Skin of body (tissue), 3 donors: ENCODE measurements at places on chromosomes 1 and 21.

DNA sequence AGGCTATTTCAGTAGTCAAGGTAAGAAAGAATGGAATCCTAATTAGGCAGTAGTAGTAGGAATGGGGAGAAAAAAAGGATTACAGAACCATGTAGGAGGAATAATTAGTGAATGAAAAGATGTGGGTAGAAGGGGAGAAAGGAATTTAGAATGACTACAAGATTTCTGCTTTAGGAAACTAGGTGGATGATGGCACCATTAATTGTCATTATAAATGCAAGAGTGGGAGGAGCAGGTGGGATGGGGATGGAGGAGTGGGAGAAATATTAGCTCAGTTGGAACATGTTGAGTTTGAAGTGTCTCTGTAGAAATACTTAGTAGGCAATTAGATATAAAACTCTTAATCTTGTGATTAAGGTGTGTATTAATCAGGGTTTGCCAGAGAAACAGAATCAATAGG lies 50.0 kb upstream of the C21orf91 start:
- no peak for DNase-seq

- DNase-seq: no peak
Observed at GRCh38 chr21:36499578-36500471, 19.9 kb upstream of the CLDN14 start.

DNA sequence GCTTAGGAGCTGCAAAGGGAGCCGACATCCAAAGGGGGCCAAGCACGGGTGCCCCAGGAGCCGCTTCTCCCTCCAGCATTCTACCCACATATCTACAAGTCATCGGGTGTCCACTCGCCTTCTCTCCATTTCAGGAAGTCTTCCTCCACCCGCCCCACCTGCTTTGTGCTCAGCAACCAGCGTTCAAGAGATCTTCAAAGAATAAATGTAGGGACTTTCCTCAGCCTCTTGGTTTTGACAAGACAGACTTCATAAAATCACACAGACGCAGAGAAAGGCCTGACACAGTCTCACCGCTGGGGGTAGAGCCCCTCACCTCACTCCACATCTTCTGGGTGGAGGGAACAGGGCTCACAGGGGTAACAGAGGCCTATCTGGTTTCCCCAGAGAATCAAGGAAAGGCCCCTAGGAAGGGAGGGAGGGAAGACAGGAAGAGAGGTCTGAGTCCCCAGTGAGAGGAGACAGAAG lies 49.5 kb downstream of the SSBP3 start:
- no peak for DNase-seq

- no peak for DNase-seq
Observed at GRCh38 chr1:28845786-28846543, 34.0 kb downstream of the OPRD1 start.

DNA sequence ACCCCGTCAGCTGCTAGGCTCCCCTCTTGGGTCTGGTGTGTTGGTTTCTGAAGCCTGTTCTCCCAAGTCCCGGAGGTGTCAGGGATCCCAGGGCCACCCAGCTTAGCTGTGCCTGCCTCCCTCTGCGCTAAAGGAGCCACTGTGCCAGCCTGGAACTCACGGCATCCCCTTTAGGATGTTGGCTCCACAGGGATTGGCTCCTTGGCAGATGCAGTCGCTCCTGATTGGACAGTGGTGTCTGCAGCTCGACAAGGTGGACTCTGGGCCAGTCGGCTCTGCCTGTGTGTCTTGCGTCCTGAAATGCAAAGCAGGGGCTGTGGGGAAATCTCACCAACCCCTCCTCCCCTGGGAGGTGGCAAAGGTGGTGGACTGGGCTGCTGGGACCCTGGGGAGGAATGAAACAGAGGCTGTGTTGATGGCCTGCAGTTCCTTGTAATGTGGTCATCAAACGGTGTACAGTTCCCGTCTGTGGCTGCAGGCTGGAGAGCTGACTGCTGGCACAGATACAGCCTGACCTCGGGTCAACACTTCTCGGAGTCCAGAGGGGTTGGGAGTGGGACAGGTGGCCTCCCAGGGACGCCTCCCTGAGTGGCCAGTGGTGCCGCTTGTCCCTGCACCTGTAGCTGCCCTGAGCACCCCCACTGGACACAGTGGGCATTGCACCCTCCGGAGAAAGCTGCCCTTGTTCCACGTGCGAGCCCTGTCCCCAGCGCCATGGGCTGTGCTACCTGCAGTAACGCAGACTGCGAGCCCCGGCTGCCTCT lies 11.5 kb upstream of the KCNAB2 start:
- no peak for DNase-seq

DNA sequence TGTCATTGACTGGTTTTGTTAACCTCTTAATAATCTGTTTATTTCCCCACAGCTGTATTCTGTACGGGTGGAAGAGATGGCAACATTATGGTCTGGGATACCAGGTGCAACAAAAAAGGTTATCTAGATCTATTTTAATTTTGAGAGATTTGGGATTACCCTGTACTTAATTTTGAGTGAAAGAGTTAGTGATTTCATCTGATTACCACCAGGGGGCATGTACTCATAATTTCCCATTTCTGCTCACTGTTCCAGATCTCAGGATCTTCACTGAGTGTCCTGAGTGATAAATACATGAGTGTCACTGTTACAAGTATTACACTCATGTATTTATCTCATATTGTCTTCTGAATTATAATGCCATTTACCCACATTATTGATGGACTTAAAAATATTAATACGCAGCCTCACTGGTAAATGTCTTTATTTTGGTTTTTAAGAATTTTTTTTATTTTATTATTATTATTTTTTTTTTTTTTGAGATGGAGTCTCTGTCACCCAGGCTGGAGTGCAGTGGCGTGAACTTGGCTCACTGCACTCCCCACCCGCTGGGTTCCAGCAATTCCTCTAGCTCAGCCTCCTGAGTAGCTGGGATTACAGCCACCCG lies 27.4 kb downstream of the DTL start:
- peak; percentile 41 for DNase-seq

DNA sequence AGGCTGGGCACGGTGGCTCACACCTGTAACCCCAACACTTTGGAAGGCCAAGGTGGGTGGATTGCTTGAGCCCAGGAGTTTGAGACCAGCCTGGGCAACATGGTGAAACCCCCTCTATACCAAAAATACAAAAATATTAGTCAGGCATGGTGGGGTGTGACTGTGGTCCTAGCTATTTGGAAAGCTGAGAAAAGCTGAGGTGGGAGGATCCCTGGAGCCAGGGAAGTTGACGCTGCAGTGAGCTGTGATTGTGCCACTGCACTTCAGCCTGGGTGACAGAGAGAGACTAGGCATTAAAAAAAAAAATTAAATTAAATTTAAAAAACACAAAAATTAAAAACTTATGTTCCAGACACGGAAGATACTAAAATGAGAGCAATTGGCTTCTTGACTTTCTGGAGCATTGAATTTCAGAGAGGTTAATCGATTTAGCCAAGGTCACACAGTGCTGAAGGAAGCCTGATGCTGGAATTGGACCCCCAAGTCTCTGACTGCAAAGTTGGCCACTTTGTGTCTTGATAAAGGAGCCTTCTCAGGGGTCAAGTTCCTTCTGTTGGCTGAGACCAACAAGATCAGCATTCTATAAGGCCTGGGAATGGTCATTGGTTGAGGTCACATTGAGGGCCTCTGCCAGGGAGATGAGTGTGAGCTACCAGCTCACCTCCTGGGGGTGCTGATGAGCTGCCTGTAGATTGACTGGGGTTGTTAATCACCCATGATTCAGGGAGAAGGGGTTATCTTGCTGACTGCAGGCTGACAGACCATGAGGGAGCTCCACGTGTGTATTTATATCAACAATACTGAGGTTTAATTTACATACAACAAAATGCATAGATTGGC lies 54.3 kb downstream of the RPS6KA1 start:
- DNase-seq: no peak

- no peak for DNase-seq
Observed at GRCh38 chr1:165117482-165117881, 239.0 kb downstream of the LMX1A start.

- no peak for DNase-seq
Observed at GRCh38 chr21:18782721-18783120, 379.1 kb upstream of the TMPRSS15 start.

GRCh38 chr1:2468041-2468472 lies 8.0 kb upstream of the PLCH2 start:
- DNase-seq: no peak

GRCh38 chr1:98556521-98557158 lies 104.9 kb upstream of the SNX7 start:
- no peak for DNase-seq

DNA sequence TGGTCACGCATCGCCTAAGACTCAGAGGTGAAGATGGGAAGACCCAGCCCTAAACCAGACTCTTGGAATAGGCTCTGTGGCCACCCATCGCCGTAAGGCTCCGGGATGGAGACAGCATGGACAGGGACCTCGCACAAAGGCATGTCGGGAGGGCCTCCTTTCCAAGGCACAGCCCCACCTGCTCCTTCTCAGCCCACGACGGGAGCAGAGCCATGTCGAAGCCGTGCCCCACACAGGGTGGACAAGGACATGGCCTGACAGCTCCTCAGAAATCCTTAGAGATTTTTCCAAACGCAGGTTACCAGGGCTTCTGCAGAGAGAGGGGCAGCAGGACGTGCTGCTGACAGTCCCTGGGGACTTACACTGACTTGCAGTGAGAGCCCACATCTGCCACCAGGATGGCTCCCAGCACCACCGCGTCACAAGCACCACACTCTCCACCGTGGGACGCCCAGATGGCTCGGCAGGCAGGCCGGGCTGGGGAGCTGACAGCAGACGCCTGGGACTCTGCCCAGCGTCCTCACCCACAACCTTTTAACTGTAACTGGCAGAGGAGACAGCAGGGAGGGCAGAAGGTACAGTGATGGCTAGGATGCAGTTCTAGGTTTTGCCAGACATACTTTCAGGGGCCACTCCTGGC lies 12.0 kb downstream of the SSU72 start:
- DNase-seq: no peak

DNA sequence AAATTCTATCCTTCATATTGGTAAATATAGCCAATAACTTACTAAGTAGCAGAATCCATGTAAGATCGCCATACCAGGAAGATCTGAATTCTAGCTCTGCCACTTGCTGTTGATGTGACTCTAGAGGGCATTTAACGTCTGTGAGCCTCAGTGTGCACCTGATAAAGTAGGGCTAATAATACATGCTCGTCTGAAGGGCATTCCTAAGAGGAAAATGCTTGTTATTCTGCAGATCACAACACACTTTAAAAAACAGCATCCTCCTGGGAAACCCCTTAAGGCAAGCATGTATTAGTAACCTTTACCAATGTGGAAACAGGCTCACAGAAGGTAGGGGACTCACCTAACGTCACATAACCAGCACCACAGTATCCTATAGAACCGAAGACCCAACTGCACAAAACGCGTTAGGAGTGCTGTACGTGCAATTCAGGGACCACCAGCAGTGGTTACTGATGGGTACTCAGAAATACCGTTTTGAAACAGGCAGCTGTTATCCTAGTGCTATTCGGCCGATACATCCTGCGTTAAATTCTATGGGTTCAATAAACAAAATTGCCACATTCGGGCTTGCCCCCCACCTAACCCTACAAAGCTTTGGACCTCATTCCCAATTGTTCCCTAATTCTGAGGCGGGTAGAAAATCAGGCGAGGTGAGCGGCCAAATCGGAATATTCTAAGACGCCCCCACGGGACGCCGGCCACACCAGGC lies 758 bp downstream of the DEPDC1 start:
- DNase-seq: no peak

- DNase-seq: no peak
Observed at GRCh38 chr1:47228644-47229030, 3.4 kb downstream of the TAL1 start.

GRCh38 chr1:197994907-197995407 lies 77.8 kb downstream of the LHX9 start:
- no peak for DNase-seq

DNA sequence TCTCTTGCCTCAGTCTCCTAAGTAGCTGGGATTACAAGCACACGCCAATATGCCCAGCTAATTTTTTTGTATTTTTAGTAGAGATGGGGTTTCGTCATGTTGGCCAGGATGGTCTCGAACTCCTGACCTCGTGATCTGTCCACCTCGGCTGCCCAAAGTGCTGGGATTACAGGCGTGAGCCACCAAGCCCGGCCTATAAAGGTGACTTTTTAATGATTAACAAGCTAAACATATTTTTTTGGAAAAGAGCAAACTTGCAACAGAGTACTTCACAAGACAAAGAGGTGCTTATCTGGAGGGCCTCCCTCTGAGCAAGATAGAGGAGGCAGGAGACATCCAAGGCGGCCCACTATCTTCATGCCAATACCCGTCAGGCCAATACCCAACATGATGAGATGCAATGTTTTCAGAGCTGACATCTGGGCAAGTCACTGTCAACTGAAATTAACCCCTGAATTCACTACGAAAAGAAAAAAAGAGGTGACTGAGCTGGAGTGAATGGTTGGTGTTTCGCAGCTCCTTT lies 10.5 kb downstream of the BCAR3 start:
- no peak for DNase-seq

DNA sequence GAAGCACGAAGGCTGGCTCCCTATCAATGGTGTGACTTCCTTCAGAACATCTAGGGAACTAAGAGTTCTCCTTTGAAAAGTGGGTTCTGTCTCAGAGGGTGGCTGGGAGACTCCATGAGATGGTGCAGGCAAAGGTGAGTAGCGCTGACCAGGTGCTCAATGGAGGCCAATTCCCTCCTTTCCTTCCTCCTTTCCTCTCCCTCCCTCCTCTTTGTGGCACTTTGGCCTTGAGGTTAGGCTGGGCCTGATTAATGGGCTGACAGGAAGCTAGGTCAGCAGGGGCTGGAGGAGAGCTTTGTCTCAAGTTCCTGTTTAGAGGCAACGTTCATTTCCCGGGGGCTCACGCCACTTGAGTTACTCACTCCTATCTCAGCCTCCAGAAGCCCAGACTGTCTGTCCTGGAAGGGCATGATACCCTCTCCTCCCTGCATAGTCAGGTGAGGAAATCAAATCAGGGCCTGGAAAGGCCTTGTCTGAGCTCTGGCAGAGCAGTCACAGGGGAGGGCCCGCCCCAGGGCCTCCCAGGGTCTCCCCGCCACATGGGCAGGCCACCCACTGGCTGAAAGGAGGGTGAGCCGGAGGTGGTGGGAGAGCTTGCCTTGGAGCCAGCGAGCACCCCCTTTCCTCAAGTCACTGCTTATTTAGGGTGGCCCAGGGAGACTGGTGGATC lies 58.4 kb upstream of the SSBP3 start:
- DNase-seq: no peak

GRCh38 chr21:38880577-38880966 lies 74.8 kb downstream of the ETS2 start:
- DNase-seq: no peak

DNA sequence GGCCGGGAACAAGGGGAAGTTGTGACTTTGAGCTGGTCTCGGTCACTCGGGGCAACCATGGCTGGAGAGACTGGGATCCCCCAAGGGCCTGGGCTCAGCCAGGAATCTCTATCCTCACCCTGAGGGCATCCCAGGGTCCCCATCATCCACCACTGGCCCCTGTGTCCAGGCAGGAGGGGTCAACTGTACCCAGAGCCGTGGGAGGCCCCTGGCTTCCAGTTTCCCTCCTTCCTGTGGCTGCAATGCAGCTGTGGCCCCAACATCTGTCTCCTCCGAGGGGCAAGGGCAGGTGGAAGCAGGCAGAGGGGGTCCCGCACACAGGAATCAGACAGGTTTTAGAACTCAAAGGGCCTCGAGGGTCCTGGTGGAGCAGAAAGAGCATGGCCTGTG lies 332.7 kb upstream of the VAMP3 start:
- no peak for DNase-seq

GRCh38 chr1:237181743-237182317 lies 139.8 kb downstream of the RYR2 start:
- peak; percentile 40 for DNase-seq

GRCh38 chr1:101769520-101769919 lies 227.2 kb downstream of the OLFM3 start:
- no peak for DNase-seq

- no peak for DNase-seq
Observed at GRCh38 chr21:25029580-25029979, 577.7 kb downstream of the MRPL39 start.
